Foreskin melanocyte (primary cell): ENCODE measurements at places on chromosomes 7 and 10.

DNA sequence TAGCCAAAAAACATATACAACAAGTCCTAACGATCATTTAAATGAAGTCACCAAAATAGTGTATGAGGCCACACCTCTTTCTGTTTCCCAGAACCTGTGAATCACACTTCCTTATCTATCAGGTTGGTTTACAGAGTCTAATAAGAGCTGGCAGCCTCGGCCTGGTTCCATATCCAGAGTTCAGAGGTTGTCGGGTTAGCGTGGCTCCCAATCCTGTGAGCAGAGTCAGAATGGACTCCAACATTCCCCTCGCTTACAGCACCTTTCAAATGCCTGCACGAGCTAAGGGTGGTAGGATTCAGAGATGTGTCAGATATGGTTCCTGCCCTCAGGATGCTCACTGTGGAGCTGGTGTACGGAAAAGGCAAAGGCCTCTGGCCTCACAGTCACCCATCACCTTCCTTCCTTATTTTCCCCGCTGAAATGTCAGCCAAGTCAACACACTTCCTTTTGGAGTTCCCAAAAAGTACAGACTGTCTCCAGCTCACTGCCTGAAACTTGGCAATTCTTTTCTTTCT, 6.0 kb downstream of the IL15RA start:
- DNase-seq, result no peak

DNA sequence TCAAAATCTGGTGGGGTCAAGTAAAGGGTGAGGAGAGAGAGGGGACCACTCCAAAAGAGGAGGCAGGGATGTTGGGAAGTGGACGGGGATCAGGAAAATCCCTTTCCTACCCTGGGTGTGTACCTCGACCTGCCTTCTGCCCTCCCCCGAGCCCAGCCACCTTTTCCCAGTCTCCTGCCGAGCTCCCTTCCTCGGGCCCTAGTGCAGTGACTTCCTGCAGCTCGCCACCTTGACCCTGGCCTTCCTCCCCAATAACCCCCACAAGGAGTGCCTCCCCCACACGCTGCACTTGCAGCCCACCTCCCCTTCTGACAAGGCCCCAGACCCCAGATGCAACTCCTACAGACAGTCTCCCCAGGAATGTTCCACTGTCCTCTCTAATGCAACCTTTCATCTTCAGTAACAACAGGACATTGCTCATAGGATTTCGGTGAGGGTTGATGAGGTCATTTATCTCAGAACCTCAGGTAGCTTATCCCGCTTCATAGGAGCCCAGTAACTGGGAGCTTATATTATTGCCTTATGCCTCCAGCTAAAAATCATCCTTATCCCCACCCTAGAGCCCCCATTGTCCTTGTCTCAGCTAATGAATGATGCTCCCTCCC, 90.1 kb downstream of the MKI67 start:
- no peak for DNase-seq

DNA sequence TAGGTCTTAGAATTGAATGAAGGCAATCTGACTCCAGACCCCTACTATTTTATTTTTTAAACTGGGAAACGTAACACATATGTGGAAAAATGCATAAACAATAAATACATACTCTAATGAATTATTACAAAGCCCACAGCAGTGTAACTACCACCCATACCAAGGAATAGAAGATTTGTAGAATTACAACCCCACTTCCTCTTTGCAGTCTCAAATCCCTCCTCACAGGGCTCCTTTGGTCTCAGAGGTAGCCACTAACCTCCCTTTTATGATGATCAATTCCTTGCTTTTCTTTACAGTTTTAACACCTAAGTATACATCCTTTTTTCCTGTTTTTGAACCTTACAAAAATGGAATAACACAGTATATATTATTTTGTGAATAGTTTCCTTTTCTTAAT, 6.7 kb upstream of the CCDC126 start:
- no peak for DNase-seq

DNA sequence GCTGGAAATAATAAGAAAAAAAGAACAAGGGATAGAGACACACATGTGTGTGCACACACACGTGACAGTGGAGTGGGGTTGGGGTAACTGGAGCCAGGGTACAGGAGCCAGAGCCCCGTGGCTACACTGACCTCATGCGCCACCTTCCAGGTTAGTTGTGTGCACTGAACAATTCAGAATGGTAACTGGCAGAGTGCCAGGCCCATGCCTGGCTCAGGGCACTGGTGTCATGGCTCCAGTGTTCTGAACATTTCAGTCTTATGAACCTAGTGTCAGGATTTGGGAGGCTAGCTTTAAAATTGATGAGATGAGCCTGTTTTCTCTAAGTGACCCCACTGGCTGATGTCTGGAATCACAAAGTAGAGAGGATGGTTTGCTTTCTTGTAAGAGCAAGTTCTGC, 269.6 kb downstream of the SORCS3 start:
- DNase-seq, result no peak

DNA sequence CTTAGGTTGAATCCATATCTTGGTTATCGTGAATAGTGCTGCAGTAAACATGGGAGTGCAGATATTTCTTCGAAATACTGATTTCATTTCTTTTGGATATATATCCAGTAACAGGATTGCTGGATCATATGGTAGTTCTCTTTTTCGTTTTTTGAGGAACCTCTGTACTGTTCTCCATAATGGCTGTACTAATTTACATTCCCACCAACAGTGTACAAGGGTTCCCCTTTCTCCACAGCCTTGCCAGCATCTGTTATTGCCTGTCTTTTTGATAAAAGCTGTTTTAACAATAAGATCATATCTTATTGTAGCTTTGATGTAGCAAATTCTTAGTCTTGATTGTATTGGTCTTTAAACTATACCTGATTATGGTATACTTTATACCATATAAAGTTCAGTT, 45.3 kb downstream of the ZNRF2 start:
- no peak for DNase-seq

DNA sequence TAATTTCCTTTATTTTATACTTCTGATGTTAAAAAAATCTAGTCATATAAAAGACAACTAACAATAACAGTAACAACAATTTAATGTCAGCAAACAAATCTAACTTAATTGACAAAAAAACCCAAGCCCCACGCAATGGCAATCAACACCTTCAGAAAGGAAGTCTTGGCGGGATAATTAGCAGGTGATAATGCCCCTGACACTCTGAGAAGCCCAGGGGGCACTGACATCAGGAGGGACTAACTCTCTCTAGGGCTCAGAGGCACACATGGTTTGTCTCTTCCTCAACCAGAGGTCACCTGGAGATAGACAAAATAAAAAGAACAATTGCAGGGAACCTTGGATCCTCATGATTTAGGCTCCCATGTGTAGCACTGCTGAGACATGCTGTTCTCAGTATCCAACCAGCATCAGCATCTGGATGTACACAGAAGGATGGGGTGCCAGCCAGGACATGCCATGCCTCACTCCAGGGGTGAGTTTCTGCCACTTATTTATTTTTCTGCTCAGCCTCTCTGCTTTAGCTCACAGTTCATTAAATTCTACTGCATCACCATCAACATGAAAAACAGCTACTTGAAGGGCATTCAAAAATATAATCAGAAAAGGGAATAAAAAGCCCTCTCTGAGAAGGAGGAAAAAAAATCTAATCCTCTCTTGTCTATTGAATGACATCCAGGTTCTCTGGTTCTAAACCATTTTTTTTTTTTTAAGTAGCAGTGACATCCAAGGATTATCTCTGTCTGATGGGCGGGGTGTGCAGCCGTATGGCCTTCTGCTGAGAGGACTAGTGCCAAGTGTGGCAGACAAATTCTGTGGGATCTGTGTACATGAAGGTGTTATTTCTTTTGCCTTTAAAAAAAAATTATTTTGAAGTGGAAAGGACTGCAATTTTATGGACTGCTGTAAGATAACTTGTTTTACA, 96.3 kb downstream of the ATXN7L1 start:
- no peak for DNase-seq
